ENCODE measurements at places on chromosomes 2 and 18.

DNA sequence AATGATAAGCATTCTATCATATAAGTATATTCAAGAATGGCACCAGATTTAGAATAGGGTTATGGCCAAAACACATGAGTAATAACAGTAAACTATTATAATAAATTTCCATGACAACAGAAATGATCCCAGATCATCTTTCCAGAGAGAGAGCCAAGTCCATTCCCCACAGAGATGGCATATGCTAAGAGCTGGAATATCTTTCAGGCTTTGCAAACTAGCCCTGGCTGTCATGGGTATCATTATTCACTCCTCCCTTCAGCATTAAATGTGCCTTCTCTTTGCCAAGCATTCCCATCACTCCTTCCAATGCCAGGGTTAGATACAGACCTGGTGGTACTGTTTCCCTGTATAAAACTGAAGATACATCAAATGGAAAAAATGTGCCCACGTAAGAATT lies 10.9 kb downstream of the FEZ2 start:
- no peak for DNase-seq

GRCh38 chr18:15165048-15165447 lies 417.1 kb downstream of the ANKRD30B start:
- DNase-seq = no peak

DNA sequence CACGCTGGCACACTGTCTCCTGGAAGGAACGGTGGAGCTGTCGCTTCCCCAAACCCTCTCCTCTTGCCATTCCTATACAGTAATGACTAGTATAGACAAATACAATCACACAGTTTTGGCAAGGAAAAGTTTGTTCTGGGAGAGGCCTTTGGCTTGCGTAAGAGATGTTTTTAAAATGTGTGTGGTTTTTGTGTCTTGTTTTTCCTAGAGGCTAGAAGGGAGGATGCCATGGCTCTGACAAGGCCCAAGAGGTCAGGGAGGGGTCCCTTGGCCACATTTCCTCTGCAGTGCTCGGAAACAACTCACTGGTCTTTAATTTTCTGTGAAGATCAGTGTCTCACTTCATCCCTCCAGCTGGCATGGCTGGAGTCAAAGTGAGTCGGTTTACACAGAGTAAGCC lies 195.9 kb downstream of the SH3RF3 start:
- peak; percentile 97 for DNase-seq

DNA sequence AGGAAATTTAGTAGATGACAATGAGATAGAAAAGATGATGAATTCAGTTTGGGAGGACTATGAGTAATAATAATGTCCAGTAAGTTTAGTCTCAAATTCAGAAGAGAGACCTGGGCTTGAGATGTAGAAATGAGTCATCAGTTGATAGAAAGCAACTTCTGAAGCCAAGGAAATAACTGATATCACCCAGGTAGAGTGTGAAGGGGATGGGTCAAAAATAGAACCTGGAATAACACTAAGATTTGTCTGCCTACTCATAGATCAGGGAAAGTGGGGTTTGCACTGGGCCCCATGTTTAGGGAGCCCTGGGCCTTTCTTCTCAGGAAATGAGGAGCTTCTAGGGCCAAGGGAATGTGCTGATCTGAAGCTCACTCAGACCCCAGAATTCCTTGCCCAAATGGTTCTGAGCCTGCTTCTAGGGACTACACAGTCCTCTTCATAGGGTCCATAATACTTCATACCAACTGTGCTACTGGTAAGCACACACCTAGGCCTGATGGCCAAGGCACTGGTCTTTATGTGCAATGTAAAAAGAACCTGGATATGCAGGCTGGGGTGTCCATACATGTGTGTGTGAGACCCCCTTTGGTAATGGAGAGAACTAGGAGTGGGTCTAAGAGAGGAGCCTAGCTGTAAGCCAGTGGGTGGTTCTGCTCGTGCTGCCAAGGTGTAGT lies 141.2 kb downstream of the IKZF2 start:
- DNase-seq = no peak

GRCh38 chr2:219495531-219496122 lies 3.1 kb upstream of the GMPPA start:
- DNase-seq = peak; percentile 77

- peak; percentile 20 for DNase-seq
Observed at GRCh38 chr2:172817411-172817810, 81.8 kb downstream of the RAPGEF4 start.

DNA sequence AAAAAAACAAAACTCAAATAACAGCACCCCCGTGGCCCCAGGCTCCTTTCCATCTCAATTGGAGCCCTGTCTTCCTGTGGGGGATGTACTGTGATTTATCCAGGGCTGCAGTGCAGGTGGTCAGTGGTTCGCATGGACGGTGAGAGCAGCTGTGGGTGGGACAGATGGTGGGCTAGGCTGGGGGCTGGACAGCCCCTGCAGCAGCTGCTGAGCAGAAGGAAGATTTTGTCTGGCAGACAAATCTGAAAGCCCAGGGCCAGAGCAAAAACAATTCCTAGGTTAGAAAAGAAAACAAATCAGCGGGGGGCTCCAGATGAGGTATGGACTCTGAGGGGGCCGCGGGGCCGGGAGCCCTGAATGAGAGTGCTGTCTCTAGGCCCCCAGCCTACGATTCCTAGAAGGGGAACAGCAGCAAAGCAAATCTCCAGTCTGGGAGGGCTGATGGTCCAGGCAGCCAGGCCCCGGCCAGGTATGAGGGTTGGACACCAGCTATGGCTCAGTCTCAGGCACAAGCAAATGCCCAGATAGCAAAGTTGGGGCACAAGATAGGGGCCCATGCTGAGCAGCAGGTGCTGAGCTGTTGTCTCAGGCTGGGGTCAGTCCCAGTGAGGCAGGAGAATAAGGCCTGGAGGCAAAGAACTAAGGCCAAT lies 45.4 kb downstream of the SOWAHC start:
- DNase-seq = no peak

DNA sequence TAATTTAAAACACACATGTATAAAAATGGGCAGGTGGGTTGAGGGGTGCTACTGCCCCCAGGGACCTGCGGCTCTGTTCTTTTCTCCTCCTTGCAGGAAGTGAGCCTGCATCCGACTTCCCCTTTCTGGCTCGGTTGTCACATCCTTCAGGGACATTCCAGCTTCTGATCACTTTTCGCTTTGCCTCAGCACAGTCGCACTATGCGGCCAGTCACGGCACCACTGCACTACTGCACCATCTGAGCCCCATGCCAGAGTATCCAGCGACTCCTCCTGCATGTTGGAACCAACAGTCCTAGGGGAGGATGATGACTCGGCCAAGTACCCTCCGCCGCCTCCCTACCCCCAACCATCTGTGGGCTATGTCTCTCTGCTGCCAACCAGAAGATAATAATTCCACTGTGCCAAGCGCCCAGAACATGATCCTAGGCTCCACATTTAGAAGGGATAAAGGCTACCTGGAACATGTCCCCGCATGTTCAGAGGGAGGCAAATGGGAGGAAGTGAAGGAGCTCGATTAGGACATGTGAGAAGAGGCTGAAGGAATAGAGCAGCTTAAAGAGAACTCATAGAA lies 17.6 kb downstream of the CDC42EP3 start:
- no peak for DNase-seq
